Activated T-cell treated with anti-CD3 and anti-CD28 coated beads, Interleukin-2, amount 50 U/mL, for 48 hours (primary cell): ENCODE measurements at places on chromosomes 1 and 21.

GRCh38 chr1:37553927-37554808 is at the start of gene SNIP1:
Gene SNIP1 (minus strand): TSS chr1:37554293. CDS start chr1:37554229, 64 bp downstream.
- peak; percentile 92 for DNase-seq

DNA sequence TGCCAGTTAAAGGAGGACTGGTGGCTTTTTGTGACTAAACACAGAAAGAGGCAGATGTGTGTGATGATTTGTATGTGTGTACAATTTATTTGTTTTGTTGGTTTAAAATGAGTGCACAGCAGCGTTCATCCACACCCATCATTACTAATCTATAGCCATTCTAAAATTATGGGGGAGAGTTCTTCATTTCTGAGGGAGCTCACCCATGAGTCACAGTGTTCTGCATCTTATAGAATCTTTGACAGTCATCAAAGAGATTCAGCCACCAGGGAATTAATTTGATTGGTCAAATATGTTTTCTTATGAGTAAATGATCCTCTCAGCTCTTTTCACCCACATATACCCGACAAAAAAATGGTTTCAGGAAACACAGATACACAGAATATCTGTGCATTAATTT is 147.9 kb downstream of the GREM2 start:
- DNase-seq: no peak

DNA sequence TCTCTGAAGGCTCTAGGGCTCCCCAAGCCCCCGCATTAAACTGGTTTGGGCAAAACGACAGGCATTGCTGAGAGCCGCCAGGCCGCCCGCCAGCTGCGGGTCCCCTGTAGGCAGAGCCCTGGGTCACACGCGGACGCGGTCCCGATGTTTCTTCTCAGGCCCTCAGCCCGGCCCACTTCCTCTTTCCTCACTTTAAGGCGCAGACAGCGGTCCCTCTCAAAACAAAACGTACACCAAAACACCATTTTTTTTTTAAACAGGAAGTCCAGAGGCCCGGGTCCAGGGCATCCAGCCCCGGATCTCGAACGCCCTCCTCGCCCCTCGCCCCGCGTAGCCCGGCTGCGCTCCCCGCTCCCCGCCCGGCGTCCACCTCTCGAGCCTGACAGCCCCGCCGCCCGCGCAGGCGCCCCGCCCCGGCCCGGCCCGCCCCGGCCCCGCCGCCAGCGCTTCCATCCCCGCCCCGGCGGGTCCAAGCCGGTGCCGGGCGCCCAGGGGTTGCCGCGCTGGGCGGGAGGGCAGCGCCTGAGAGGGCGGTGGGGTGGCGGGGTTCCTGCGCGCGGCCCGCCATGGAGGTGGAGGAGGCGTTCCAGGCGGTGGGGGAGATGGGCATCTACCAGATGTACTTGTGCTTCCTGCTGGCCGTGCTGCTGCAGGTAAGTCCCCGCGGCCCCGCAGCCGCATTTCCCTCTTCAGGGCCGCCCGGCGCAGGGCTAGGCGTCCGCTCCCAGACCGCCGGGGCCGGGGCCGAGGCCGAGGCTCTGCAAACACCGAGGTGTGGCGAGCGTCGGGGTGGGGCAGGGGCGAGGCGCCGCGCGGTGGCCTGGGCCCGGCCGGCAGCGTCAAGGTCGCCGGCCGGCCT is at the start of gene SLC22A15:
Gene SLC22A15 (plus strand): TSS at position 452 of the 859 bp plus-strand sequence. CDS start 115 bp downstream, at position 567.
- DNase-seq: peak; percentile 53

- DNase-seq: no peak
Measured at GRCh38 chr1:5796028-5796427, 196.2 kb downstream of the NPHP4 start.

- no peak for DNase-seq
Measured at GRCh38 chr1:221279146-221279545, 399.9 kb downstream of the HLX start.
